CD4-positive, CD25-positive, alpha-beta regulatory T cell (primary cell): ENCODE measurements at places on chromosomes 1 and 21.

DNA sequence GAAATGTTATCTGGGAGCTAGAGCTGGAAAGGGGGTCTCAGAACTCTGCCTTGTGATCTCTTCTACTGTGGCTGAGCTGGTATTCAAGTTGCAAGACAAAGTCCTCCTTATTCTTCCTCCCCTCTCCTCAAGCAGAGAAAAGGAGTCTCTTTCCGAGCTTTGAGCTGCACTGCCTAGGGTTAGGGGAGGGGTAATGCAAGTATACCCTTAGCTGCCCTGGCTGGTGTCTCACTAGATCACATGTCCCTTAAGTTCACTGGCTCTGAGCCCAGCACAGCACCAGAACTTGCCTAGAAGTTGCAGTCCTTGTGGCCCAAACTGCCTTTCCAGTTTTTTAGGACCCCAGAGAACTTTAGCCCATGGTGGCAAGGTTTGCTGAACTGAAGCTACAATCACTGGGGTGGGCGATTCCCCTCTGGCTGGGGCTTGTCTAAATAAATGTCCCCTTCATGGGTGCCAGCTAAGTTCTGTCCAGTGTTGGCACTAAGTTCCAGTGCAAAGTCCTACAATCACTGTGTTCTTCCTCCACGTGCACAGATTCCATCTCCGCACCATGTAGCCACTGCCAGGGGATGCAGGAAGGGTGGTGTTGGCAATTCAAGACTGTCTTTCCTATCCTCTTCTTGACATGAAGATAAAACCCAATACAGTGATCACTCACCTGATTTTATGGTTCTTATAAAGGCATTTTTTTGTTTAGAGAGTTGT, 22.7 kb upstream of the CHIA start:
- H3K4me3 ChIP-seq: no peak overlapping the region
- H3K4me1 ChIP-seq: peaks cover 8% of the 10 kb centered on the region
- H3K27me3 ChIP-seq: peaks cover 22% of the 10 kb centered on the region
- no peak overlapping the region for H3K27ac ChIP-seq
- no peak for DNase-seq

DNA sequence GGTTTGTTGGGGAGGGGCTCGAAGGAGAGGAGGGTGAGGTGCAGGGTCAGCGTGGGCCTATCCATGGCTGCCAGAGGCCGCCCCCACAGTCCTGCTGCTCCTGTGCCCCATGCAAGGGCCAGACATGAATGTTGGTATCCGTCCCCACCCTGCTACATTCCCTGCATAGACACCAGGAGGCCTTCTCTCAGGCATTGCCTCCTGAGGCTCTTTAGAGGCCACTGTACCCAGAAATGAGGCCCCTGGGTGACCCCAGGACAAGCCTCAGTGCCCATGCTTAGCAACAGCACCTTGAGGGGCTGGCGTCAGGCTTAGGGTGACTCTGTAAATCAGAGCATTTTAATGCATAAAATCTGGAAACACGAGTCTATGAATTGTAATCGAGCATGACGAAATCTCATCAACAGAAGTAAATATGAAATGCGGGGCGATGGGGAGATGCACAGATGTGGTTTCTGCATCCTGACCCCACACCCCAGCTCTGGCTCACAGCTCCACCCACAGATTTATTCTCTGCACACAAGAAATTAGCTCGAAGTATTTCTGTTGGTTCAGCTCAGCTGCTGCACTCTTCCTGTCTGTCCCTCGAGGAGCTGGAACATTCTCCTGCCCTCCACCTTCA, 124.0 kb upstream of the CSF3R start:
- H3K36me3 ChIP-seq: no peaks in the 10 kb centered on the region
- no peak for DNase-seq
- H3K4me3 ChIP-seq: no peak overlapping the region
- H3K27ac ChIP-seq: no peak overlapping the region
- no peaks in the 10 kb centered on the region for H3K4me1 ChIP-seq

DNA sequence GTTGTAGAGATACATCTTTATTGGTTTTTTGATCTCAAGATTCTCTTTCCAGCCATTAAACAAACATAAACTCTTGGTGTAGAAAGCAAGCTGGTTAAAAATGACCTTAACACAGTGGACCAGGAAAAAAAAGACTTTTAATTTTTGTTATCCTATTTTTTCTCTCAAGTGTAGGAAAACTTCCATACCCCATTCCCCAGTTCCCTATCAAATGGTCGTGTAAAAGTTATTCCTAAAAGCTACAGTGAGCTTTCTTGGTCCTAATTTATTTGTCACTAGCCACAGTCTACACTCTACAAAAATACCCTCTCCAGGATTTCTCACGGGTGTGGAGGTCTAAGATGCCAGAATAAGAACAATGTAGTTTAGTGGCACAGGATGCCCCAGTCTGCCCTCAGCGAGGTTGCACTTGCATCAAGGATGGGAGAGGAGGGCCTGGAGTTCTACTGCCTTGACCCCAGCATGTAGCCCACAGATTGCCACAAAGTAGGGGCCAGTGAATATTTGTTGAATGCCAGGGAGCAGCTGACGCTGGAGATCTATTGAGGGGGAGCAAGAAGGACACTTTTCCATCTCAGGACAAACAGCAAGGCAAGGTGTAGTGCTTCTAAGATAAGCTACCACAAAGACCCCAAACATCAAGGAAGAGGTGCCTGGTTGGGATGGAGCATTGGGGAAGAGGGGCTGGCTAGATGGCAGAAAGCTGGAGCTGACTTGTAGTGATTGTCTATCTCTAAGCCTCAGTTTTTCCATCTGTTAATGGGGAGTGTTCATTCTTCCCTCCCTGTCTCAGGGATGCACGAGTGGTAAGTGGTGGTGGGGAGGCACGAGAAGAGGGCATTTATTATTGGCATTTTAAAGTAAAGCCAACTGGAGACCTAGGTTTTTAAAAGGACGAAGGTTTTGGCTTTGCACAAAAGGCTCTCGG, 1.8 kb downstream of the MYCL start:
- no peak overlapping the region for H3K27ac ChIP-seq
- peaks cover 17% of the 10 kb centered on the region for H3K4me1 ChIP-seq
- no peaks in the 10 kb centered on the region for H3K36me3 ChIP-seq
- DNase-seq: no peak

GRCh38 chr21:44907225-44907965, 13.3 kb downstream of the ITGB2 start:
- no peaks in the 10 kb centered on the region for H3K27me3 ChIP-seq
- no peak for DNase-seq
- H3K27ac ChIP-seq: peak overlapping the region; percentile 15
- no peak overlapping the region for H3K4me3 ChIP-seq

DNA sequence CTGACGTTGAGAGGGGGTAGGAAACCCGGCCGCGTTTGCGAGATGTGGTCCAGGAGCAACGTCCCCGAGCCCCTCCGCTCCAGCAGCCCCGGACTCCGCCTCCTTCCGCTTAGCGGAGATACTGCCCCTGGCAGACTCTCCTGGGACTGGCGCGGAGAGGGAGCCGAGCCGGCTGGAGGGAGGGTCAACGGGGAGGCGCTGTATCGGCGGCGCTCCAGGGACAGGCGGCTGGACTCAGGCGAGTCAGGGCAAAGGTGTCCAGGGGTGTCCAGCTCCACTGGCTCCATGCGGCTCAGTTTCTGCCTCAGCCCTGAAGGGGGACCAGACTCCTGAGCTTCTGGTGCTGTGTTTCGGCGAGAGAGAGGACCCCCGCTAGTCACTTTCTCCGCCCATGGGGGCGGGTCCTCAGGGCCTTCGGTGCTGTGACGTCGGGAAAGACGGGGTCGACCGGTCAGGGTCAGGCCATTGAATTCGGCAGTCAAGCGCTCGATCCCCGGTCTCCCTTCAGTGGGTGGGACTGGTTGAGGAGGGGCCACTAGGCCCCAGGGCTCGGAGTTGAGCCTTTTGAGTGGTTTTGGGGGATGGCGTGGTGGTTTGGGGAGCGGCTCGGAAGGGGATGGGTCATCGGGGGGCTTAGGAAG, 2.8 kb upstream of the LIX1L start:
- peak overlapping the region; percentile 69 for H3K27ac ChIP-seq
- peaks cover 79% of the 10 kb centered on the region for H3K4me1 ChIP-seq
- peak overlapping the region; percentile 88 for H3K4me3 ChIP-seq
- peak; percentile 53 for DNase-seq
- H3K27me3 ChIP-seq: no peaks in the 10 kb centered on the region

GRCh38 chr1:47524272-47524671, 86.4 kb downstream of the FOXD2 start:
- H3K27ac ChIP-seq: no peak overlapping the region
- no peaks in the 10 kb centered on the region for H3K27me3 ChIP-seq
- H3K4me3 ChIP-seq: no peak overlapping the region
- H3K4me1 ChIP-seq: no peaks in the 10 kb centered on the region
- no peak for DNase-seq

GRCh38 chr1:227886993-227887696, 60.6 kb downstream of the WNT9A start:
- DNase-seq: peak; percentile 55
- peak overlapping the region; percentile 74 for H3K27ac ChIP-seq
- peak overlapping the region; percentile 41 for H3K4me3 ChIP-seq
- no peaks in the 10 kb centered on the region for H3K36me3 ChIP-seq
- H3K4me1 ChIP-seq: peaks cover 58% of the 10 kb centered on the region

- H3K27ac ChIP-seq: peak overlapping the region; percentile 98
- H3K36me3 ChIP-seq: peaks cover 23% of the 10 kb centered on the region
- H3K4me1 ChIP-seq: peaks cover 20% of the 10 kb centered on the region
Measured at GRCh38 chr1:145926686-145927062, 610 bp downstream of the RBM8A start.

DNA sequence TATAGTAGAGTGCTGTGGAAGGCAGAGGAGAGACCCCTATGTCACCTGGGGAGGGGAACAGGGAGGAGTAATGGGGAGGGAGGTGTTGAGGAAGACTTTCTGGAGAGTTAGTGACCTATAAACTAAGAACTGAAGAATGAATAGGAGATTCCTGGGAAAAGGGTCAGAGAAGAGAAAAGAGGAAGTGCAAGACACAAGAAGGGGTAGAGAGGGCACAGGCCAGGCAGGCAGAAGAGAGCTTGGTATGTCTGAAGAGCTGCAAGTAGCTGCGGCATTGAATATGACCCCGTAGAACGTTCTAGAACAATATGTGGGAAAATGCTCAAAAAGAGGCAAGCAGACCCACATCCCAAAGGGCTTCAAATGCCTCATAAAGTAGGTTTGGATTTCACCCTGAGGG, 361.2 kb downstream of the PRDM2 start:
- no peaks in the 10 kb centered on the region for H3K4me1 ChIP-seq
- DNase-seq: no peak
- H3K4me3 ChIP-seq: no peak overlapping the region
- no peaks in the 10 kb centered on the region for H3K27me3 ChIP-seq
- H3K27ac ChIP-seq: no peak overlapping the region

DNA sequence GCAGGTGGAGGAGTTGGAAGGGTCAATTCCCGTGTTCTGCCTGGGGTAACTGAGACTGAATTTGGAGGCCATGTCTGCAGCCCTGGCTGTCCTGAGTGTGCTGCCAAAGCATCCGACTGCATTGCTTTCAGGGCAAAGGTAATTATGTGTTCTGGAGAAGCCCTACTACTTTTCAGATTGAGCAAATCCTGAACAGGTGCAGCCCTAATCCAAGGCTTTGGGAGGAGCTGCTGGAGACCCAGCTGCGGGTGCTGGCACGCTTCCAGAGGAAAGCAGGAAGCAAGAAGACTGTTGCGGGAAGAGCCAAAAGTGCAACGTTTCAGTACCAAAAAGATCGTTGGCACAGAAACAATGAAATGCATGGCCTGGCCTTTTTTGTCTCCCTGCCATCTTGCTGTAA, 73.7 kb upstream of the NRIP1 start:
- no peak overlapping the region for H3K27ac ChIP-seq
- no peak for DNase-seq
- H3K4me3 ChIP-seq: no peak overlapping the region

DNA sequence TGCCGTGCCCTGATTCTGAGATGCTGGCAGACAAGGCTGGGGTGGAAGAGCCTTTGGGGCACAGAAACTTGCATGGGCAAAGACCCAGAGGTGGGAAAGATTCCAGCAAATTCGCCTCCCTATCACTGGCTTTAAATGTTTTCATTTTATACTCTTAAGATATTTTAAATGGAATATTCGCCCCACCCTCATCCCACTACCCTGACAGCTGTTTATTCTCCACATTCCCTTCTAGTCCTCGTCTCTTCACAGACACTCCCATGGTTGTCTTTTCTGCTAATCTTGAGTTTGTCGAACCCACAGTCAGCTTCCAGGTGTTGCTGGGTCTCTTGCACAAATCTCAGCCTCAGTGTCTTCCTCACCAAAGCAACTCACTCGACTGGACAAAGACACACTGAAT, 245.0 kb downstream of the KAZN start:
- H3K36me3 ChIP-seq: no peaks in the 10 kb centered on the region
- no peak overlapping the region for H3K27ac ChIP-seq
- no peak for DNase-seq
- no peak overlapping the region for H3K4me3 ChIP-seq
- H3K4me1 ChIP-seq: no peaks in the 10 kb centered on the region

GRCh38 chr1:19967808-19968207, 11.6 kb downstream of the PLA2G2A start:
- H3K27me3 ChIP-seq: no peaks in the 10 kb centered on the region
- no peaks in the 10 kb centered on the region for H3K4me1 ChIP-seq
- H3K27ac ChIP-seq: no peak overlapping the region
- no peak for DNase-seq

DNA sequence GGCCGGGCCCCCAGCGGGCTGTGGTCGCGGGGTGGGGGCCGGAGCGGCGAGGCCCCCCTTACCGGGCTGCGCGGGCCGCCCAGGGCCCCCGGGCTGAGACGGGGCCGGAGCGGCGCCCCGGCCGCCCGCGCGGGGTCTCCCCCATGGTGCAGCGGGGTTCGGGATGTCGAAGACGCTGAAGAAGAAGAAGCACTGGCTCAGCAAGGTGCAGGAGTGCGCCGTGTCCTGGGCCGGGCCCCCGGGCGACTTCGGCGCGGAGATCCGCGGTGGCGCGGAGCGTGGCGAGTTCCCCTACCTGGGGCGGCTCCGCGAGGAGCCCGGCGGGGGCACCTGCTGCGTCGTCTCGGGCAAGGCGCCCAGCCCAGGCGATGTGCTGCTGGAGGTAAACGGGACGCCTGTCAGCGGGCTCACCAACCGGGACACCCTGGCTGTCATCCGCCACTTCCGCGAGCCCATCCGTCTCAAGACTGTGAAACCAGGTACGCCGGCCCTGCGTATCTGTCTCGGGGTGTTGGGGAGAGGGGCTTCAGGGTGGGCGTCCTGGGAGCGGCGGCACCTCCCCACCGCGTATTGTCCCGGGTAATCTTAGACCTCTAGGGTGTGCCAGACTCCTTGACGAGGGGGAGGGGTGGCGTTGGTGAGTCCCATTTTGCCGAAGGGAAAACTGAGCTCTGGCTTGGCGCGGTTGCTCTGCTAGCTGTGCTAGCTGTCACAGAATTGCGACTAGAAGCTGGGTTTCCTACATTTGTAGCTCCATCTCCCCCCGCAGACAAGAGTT, 745 bp downstream of the MAGI3 start:
- peak; percentile 68 for DNase-seq
- peak overlapping the region; percentile 53 for H3K27ac ChIP-seq
- H3K36me3 ChIP-seq: no peaks in the 10 kb centered on the region
- H3K4me3 ChIP-seq: peak overlapping the region; percentile 80
- peaks cover 25% of the 10 kb centered on the region for H3K4me1 ChIP-seq

- H3K36me3 ChIP-seq: no peaks in the 10 kb centered on the region
- no peak overlapping the region for H3K27ac ChIP-seq
- no peak overlapping the region for H3K4me3 ChIP-seq
- H3K27me3 ChIP-seq: no peaks in the 10 kb centered on the region
- H3K4me1 ChIP-seq: no peaks in the 10 kb centered on the region
- no peak for DNase-seq
Measured at GRCh38 chr1:214004014-214004413, 16.2 kb downstream of the PROX1 start.
